ENCODE measurements at places on chromosomes 4 and X.

- no peak for DNase-seq
Measured at GRCh38 chrX:71906144-71906543, 4.5 kb upstream of the NHSL2 start.

GRCh38 chr4:7943211-7943610, 3.5 kb upstream of the AFAP1 start:
- DNase-seq, result no peak

- no peak for DNase-seq
Measured at GRCh38 chr4:36523182-36523581, 241.8 kb downstream of the DTHD1 start.

DNA sequence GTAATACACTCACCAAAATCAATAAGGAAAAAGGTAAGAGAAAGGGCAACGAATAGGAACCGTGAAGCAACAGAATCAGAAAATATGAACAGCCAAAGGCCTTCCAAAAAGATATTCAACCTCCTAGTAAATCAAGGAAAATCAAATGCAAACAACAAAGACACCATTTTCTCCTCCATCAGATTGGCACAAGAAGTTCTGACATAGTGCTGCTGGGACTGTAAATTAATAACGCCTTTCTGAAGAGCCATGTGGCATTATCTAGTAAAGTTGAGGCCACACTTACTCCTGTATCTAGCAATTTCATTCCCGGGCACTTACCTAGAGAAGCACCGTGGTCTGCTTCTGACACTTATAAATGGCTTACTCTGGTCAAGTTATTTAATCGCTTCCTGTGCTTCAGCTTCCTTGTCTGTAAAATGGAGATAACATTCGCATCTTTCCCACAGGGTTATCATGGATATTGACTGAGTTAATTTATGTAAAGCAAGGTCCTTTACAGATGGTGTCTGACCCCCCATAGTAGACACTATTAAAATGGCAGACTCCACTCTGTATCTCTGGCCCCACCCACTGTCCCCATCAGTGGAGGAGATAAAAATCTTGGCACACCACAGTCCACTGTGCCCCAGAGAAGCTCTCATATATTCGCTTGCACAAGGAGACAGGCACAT, 20.5 kb upstream of the ENPP6 start:
- no peak for DNase-seq

- peak; percentile 61 for DNase-seq
Measured at GRCh38 chrX:111823128-111823527, 52.9 kb upstream of the TRPC5OS start.

DNA sequence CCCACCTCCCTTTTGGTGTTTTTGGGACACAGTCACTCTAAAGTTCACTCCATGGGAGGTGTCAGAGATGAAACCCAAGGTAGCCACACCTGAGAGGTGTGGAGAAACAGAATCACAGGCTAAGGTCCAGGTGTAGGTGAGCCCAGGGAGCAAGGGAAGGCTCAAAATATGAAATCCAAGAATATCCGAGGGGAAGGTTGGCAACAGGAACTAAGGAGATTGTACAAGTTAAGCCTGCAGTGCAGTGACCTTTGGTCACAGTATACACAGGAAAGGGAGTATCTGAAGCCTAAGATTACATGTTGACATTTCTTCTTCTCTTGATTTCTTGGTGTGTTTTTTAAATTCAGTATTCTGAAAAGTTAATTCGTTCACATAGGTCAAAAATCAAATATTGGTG, 46.5 kb downstream of the PHF8 start:
- no peak for DNase-seq

DNA sequence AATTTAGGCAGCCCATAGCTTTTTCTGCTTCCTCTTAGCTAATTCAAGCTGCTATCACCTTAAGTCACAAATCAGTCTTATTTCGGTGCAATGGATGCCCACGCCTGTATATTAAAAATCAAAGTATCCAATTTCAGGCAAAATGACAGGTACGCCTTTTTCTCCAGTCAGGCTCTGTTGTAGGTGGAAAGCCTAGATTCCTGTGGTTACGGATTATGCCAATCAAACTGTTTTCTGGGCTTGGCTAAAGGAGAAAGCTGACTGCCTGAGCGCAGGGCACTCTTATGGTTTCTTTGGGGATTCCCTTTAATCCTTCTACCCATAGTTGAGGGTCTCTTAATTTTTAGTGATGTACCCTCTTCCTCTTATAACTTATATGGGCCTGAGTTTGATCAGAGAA, 550.5 kb downstream of the PDHA2 start:
- no peak for DNase-seq

- peak; percentile 73 for DNase-seq
Measured at GRCh38 chrX:44874420-44875184, 1.6 kb downstream of the KDM6A start.

DNA sequence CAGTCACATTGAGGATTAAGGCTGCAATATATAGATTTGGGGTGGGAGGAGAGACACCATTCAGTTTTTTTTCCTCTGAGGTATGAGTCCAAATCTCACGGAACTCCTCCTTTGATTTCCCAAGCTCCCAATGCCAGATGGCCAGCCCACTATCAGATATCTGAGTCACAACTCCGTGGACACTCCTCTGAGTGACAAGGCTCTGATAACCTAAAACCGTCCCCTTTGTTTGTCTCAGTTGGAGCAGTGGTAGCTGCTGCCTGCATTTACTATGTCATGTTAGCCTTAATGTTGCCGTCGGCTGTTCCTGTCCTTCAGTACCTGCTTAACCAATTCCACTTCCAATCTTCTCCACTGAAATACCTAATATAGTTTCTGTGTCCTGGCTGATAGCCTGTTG, 107.3 kb downstream of the DTHD1 start:
- DNase-seq, result no peak

DNA sequence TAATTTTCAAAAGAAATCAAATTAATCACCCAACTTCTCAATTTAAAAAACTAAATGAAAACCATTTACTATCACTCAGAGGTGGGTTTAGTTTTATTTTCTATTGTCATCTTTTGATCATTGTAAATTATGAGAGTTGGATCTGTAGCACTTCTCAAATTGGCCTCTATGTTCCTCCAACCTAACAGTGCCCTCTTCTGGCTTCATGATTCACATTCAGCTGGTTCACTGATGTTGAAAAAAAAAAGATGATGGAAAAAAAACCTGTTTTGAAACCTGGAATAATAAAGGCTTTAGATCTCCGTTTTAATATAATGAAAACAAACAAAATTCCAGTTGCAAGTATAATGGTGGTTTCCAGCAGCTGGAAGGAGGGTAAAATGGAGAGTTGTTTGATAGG, 2.4 kb upstream of the NBDY start:
- peak; percentile 81 for DNase-seq

DNA sequence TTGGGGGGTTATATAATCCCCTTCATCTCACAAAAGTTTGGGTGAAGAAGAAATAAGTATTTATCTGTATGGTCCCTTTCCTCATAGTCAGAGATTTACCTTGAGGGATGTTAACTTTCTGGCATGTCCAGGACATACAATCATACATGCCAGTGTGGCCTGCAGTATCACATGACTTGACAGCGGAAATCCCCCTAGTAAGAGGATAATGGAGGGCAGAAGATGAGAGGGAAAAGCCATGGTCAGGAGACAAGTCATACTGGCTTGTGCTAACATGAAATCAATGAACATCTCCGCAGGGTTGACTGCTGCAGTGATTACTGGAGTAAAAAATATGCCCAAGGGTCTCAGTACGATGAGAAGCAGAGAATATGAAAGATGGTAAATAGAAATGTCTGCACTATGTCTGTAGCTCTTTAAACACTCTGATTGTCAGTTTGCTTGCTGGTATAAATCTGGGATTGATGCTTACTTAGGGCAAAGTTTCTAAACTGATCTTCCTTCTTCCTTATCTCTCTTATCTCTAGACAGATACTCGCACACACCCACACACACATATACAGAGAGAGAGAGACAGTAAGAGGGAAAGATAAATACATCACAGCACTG, 1385.6 kb upstream of the ADGRL3 start:
- DNase-seq, result no peak

- DNase-seq, result no peak
Measured at GRCh38 chrX:136750364-136750763, 30.4 kb downstream of the ARHGEF6 start.

DNA sequence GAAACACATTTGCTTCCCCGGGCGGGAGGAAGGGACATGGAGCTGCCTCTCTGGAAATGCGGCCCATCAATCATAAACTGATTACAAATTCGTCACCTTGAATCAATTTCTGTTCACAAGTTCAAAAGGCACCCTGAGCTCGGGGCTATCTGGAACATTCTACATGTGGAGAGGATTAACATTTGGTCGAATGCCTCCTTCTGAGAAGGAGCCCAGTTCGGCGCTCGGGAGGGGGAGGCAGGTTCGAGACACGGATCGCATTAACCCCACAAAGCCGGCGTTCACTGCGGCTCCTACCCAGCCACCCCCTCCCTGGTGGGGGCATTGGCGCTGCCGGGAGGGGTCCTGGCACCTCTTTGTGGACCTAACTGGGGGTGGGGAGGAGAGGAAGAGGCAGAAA, 108.0 kb downstream of the CPZ start:
- DNase-seq, result no peak

DNA sequence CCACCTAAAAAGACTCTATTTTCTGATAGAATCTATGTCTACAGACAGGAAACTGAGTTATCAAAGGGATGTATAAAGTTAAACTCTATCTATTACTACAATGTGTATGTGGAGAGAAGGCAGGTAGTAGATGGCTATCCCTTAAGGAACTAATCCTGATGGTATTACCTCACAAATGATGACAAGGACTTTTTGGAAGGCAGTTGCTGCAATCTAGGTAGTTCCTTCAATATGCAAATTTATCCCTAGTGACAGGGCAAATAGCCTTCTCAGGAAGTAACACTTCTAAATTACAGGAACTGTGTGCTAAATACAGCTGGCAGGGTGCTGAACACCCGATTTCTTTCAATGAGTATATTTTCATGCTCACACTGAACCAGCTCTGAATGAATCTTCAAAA, 177.4 kb downstream of the COL25A1 start:
- no peak for DNase-seq

DNA sequence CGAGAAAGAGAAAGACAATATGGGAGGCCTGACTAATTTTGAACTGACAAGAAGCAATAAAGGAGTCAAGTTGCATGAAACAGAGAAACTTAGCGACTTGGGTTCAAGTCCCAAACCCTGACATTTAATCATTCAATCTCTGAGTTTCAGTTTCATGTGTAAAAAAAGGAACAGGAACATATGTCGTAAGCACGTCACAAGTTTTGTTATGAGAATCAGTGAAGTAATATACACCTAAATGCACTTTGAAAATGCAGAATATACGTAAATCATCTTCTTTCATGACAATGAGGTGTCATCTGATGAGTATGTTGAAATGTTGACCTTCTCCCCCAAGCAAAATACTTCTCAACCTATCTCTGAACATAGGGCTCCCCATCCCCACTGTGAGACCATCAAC, 10.4 kb downstream of the ACOT9 start:
- no peak for DNase-seq

DNA sequence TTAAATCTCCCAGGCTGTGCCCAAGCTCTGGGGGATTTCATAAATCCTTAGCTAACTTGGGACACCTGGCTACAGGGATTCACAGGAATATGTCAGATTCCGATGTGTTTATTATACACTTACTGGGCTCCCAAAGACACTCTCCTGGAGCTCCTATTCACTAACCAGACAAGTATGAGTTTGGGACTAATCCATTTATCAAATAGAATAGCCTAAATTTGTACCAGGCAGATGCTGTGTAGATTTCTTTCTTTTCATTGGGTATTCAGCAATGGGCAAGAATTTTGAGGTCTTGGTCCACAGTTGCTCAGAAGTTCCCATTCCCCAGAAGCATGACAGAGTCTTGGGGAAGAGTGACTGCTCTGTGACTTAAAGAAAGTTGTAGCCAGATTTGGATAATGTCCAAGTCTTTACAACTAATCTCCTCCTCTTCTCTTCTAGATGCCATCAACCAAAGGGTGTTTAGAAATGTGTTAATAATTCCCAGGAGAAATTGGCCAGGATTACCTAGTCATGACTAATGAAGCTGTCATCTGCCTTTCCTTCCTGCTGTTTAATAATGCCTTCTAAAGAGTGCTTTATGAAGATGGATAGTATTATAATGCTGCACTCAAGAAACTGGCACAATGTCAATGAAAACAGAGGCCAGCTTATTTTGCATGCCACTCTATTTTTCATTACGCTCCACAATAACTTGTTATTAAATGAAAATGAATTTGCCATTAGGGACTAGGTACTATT, 120.9 kb downstream of the CHIC2 start:
- DNase-seq, result no peak

GRCh38 chrX:19630228-19630627, 114.9 kb upstream of the MAP3K15 start:
- no peak for DNase-seq

DNA sequence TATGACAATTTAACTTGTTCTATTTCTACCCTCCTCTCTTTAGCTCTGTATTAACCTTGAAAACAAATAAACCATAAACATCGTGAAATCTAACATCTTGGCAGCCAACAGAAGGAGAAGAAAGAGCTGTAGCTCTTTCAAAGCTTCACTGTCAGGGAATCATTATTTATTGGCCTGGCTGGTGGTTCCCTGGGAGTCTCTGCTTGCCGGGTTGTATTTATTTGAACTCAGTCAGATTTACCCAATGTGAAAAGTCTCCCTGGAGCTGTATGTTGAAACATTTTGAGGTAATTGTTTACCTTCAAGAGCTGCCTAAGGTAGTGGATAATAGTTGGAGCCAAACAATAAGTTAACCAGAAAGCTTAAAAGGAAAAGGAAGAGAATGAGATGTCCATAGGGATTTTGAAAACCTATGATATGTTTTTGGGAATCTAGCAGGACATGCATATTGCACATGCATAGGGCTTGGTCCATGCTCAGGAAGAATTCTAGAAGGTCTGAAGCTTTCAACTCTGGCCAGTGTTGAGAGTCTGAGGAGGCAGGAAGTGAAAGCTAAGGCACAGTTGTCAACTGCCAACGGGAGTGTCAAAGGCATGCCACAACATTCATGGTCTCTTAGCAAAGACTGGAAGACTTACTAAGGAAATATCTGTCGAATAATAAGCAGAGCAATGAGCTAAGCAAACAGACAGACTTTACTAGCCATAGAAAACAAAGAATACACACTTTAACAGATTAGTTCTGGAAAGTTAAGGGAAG, 621.6 kb downstream of the PCDH7 start:
- DNase-seq, result no peak

- DNase-seq, result no peak
Measured at GRCh38 chr4:83305187-83305586, 20.6 kb upstream of the COQ2 start.

DNA sequence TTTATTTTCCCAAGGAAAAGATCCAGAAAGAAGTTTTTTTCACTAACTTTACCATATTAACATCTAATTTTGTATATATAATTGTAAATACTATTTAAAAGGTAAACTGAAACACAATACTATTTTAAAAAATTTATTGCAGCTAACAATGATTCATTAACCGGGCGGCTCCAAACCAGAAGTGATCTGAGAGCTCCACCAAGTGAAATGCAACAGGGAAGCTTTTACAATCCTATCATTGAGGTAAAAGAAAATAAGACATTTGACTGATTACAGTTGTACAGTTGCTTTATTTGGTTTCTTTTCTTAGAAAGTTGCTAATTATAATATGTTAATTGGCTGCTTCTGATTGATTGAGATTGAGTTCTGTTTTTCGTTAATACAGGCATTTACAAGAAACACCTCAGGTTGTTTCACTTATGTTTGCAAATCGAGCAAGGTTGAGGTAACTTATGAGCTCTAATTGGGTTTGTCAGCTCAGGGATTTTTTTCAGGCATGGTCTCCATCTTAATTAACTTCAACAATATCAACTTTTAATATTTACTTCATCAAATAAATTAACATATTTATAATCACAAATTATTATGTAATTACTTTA, 220.2 kb upstream of the UGT8 start:
- DNase-seq, result no peak

All from Karpas-422 (cell line).